ENCODE measurements at places on chromosomes 7 and 10.

- DNase-seq: peak; percentile 0
Observed at GRCh38 chr7:87148332-87148955, 3.8 kb upstream of the DMTF1 start.

DNA sequence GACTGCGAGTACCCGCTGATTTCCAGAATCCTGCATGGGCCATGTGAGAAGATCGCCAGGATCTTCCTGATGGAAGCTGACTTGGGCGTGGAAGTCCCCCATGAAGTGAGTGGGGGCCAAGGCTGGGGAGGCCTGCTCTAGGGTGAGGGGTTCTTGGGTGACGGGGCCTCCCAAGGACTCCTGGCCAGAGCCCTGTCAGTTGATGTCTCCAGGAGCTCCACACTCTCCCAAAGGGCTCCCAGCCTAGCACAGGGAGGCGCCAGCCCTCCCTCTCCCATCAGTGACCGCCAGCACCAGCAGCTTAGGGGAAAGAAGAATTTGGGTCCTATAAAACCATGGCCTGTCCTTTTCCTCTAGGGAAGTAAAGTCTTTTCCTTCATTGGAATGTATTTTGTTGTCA lies 9.8 kb upstream of the ZNF22 start:
- DNase-seq: no peak

- no peak for DNase-seq
Observed at GRCh38 chr10:17912754-17913153, 39.0 kb upstream of the SLC39A12 start.

- no peak for DNase-seq
Observed at GRCh38 chr10:91684841-91685240, 52.0 kb upstream of the PPP1R3C start.

DNA sequence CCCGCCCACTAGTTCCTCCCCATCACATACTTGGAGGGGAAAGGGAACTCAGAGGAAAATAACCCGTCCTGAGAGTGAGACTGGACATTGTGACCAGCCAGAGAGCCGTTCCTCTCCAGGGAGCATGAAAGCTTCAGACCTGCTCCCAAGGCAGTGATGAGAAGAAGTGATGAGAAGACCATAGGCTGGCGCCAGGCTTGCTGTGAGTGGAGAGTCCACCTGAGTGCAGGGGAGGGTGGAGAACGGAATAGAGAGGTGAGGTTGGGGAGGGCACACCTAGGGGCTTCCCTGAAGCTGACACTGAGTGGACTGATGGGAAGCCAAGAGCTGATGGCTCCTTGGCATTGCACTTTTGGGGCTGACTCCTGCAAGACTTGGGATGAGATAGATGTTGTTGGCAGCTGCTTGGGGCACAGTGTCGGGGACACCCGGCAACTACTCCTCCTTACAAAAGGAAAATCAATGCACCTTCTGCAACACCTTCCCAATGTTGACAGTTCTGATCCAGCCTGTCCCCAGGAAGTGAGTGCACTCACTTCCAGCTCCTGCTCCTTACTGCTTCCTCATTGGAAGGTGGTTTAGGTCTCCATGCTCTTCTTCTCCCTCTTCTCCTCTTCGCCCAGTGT lies 79.4 kb downstream of the EMX2 start:
- DNase-seq: no peak

- no peak for DNase-seq
Observed at GRCh38 chr7:134414109-134414508, 44.8 kb downstream of the AKR1B1 start.

DNA sequence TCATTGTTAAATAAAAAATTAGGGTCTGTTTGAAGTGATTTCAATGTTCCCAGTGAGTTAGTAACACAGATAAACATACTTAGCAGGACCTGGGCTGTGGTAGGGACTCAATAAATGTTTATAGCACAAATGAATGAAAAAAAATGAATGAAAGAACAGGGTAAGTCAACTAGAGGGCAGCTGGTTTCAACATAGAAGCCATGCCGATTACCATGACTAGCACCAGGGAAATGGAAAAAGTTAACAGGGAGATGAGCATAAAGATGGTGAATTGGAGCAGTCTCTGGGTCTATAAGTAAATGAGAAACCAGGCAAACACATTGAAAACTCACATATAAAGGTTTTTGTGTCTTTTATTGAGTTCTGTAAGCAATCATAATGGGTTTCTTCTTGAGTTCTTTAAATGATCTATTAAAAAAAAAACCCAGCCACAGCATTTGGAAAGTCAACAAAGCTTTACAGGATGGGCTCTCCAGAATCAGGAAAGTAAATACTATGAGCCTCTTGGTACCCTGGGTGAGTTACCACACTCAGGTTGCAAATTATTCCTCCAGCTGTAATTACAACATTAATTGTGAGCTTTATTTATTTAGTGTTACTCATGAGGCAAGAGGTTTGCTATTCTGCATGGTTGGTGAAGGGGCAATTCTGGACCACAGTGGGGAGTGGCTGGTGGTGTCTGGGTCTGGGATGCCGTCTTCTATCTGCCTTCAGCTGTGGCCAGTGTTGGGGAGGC lies 46.1 kb upstream of the MTPN start:
- no peak for DNase-seq

DNA sequence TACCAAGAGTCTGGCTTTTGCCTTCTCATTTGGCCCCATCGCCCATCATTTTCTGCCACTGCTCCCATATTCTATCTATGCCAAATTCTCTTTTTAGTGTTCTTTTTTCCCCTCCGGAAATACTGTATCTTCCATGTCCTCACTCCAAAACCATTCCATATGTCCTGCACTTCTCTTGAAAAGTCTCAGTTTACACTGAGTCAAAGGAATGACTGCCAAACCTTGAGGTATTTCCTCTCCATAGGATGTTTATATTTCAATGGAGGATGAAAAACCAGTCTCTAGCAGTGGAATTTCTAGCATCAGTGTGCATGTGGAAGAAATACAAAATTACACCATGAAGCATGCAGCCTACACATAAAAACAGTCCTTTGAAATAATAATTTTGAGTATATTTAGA lies 121.4 kb upstream of the PHYHIPL start:
- DNase-seq: peak; percentile 32

GRCh38 chr10:53476650-53477312 lies 704.2 kb upstream of the MBL2 start:
- no peak for DNase-seq

DNA sequence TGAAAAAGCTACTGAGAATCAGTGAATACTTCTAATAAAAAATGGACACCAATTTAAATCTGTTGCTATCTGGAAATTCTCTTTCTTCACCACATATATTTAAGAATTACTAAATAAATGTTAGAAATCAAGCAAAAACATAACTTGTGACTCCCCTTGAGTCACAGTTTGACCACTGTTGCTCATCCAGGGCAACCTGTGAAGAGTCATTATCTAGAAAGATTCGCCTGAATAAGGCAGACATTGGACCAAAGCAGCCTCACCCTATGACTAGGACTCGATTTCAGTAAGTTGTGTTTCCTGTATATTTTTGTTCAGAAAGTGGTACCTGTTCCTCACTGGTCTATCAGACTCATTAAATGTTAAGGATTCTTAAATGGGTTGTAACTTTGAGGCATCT lies 572.4 kb downstream of the ATRNL1 start:
- DNase-seq: no peak
